ENCODE measurements at places on chromosomes 1 and 21.
A peak's percentile ranks its signal among the peaks of the same experiment; 100 is the strongest.

DNA sequence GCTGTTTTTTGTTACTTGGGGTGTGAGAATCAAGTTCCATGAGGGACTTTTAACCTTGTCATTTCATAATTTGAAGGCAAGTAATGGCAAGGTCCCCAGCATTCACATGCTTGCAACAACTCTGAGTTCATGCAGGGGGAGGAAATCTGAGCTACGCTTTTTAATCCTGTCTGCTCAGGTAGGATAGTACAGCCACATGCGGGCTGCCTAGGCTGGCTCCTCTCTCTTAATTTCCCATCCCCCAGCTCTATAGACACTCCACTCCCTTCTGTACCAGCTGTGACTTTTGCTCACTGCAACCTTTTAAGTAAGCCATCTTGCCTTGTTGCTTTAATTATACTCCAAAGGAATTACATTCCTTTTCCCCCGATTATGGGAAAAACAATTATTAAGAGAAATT, 30.1 kb downstream of the PTGFR start:
- DNase-seq, result no peak

- DNase-seq, result peak; percentile 54
Observed at GRCh38 chr1:116763116-116763786, 9.0 kb downstream of the CD2 start.

DNA sequence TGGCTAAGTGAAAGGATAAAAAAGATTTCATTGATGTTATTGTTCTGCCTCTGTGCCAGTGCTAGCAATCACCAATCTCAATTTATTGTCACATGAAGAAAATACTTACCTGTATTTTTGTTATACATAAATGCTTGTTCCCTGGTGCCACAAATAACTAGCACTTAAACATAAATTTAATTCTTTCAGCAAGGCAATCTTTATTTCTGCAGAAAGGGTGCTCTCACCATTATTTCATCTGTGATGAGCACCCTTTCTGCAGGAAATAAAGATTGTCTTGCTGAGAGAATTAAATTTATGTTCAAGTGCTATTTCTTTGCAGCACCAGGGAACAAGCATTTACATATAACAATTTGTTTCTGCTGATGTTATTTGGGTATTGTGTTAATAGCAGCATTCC, 87.2 kb downstream of the DIRAS3 start:
- no peak for DNase-seq

GRCh38 chr1:61412601-61413000, 312.3 kb downstream of the TM2D1 start:
- DNase-seq, result no peak
